ENCODE measurements at places on chromosomes 5 and 9.
A peak's percentile ranks its signal among the peaks of the same experiment; 100 is the strongest.

- peak; percentile 17 for DNase-seq
- peak overlapping the region; percentile 94 for H3K27ac ChIP-seq
- peaks cover 17% of the 10 kb centered on the region for H3K4me1 ChIP-seq
- no peaks in the 10 kb centered on the region for H3K27me3 ChIP-seq
- peak overlapping the region; percentile 75 for H3K4me3 ChIP-seq
Observed at GRCh38 chr5:140690376-140690932, 716 bp downstream of the HARS1 start.

GRCh38 chr5:154567155-154567554, 89.1 kb upstream of the HAND1 start:
- no peaks in the 10 kb centered on the region for H3K36me3 ChIP-seq
- H3K4me1 ChIP-seq = no peaks in the 10 kb centered on the region
- DNase-seq = no peak
- H3K4me3 ChIP-seq = no peak overlapping the region
- no peaks in the 10 kb centered on the region for H3K27me3 ChIP-seq
- no peak overlapping the region for H3K27ac ChIP-seq

GRCh38 chr9:18493451-18493993, 19.6 kb downstream of the ADAMTSL1 start:
- H3K4me3 ChIP-seq = no peak overlapping the region
- no peaks in the 10 kb centered on the region for H3K36me3 ChIP-seq
- H3K4me1 ChIP-seq = no peaks in the 10 kb centered on the region
- no peaks in the 10 kb centered on the region for H3K27me3 ChIP-seq
- no peak overlapping the region for H3K27ac ChIP-seq
- DNase-seq = no peak

DNA sequence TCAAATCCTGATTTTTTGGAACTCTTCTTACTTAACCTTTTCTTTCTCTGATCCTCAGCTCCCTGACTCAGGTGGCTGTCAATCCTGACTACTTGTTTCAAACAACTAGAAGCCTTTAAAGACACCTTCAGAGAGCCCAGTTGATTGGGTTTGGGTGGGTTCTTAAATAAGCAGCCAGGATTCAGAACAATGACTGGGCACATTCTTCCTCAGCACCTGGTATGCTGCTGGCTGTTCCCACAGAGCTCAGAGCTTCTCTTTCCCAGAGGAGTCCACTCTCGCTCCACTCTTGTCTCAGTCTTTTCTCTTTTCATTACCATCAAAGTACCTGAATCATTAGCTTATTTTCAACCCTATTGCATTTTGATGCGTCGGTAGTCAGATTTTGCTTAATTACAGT, 22.5 kb downstream of the PCSK5 start:
- H3K27me3 ChIP-seq = no peaks in the 10 kb centered on the region
- H3K4me3 ChIP-seq = no peak overlapping the region
- peaks cover 6% of the 10 kb centered on the region for H3K4me1 ChIP-seq
- DNase-seq = no peak
- H3K27ac ChIP-seq = no peak overlapping the region

DNA sequence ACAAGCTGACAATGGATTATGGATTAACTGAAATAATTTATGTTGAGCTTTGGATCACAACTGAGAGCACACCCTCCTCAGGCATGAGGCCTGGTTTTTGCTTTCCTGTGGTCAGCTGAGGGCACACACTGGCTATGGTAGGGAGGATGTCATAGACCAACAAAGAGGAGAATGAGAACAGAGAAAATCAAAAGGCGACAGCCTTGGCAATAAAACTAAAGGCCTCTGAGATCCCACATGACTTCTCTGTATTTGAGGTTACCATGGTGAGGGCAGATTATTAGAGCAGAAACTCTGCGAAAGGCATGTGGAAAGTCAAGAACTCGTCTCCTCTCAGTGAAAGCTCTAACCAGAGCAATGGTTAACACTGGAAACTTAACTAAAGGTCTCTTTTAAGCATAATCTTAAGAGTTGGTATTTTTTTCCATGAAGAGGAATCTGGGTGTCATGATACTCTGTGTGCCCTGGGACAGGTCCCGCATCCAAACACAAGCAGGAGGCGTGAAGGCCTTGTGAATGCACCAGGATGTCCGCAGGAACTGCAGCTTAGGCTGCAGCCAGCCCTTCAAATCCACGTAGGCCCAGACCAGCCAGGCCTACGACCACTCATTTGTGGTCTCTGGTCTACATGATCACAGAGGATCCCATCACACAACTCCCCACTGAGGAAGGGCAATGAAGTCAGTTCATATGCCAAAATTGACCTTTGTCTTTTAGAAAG, 12.4 kb upstream of the MEIKIN start:
- H3K27me3 ChIP-seq = no peaks in the 10 kb centered on the region
- no peak overlapping the region for H3K27ac ChIP-seq
- H3K4me1 ChIP-seq = no peaks in the 10 kb centered on the region
- no peak overlapping the region for H3K4me3 ChIP-seq
- no peaks in the 10 kb centered on the region for H3K36me3 ChIP-seq
- DNase-seq = no peak

- peaks cover 20% of the 10 kb centered on the region for H3K27me3 ChIP-seq
- H3K36me3 ChIP-seq = no peaks in the 10 kb centered on the region
- no peak for DNase-seq
- no peaks in the 10 kb centered on the region for H3K4me1 ChIP-seq
- no peak overlapping the region for H3K27ac ChIP-seq
Observed at GRCh38 chr9:36939655-36940499, 94.2 kb downstream of the PAX5 start.

DNA sequence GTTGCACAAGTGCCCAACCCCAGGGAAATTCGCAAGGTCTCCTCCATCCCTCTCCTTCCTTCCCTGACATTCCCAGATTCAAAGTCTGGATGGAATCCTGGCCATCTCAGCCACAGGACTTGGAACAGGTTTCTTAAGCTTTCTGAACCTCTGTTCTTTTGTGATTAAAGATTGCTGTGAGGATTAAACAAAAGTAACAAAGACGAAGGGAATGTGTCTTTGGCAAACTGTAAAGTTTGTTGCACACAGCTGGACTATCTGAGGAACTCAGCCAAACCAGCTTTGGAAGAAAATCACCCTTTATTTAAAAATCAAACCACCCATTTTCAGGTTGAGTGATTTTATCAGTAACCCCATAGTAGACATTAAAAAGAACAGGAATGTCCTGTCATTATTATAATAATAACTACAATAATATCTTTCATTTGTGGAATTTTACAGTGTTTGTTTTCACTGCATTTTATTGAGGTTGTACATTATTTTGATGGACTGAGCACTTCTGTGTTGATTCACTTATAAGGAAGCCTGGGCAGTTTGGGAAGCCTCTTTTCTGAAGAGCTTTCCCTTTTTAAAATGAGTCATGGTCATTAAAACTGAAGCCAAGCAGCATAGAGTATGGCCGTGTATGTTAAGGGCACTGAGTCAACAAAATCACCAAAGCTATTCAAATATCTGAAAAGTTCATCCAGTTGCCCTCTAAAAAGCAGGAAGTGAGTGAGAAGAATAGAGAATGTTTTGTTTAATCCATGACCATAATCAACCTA, 310.2 kb downstream of the AGTPBP1 start:
- no peaks in the 10 kb centered on the region for H3K36me3 ChIP-seq
- H3K4me1 ChIP-seq = no peaks in the 10 kb centered on the region
- no peaks in the 10 kb centered on the region for H3K27me3 ChIP-seq
- H3K27ac ChIP-seq = no peak overlapping the region

DNA sequence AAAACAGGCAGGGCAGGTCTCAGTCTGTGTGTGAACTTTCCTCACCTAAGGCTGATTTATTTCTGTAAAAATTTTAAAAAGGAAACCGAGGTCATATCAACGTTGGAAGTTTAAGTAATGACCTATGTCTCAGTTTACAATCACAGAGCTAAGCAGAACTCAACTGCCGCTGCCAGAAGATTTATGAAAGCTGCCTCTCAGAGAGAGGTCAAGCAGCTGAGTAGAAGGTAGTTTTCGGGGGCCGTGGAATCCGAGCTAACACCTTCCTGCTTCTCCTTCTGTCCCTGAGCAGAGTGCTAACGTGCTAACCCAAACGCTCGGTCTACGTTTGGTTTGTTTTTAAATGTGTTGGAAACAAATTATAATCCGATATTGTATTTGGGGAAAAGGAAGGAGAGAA, 11.1 kb downstream of the TTF1 start:
- H3K27me3 ChIP-seq = no peaks in the 10 kb centered on the region
- no peaks in the 10 kb centered on the region for H3K36me3 ChIP-seq
- no peak for DNase-seq
- H3K4me1 ChIP-seq = no peaks in the 10 kb centered on the region

GRCh38 chr5:77885519-77885918, 109.4 kb upstream of the TBCA start:
- H3K27me3 ChIP-seq = peaks cover 18% of the 10 kb centered on the region
- H3K36me3 ChIP-seq = no peaks in the 10 kb centered on the region
- no peaks in the 10 kb centered on the region for H3K4me1 ChIP-seq
- H3K27ac ChIP-seq = no peak overlapping the region
- no peak overlapping the region for H3K4me3 ChIP-seq

DNA sequence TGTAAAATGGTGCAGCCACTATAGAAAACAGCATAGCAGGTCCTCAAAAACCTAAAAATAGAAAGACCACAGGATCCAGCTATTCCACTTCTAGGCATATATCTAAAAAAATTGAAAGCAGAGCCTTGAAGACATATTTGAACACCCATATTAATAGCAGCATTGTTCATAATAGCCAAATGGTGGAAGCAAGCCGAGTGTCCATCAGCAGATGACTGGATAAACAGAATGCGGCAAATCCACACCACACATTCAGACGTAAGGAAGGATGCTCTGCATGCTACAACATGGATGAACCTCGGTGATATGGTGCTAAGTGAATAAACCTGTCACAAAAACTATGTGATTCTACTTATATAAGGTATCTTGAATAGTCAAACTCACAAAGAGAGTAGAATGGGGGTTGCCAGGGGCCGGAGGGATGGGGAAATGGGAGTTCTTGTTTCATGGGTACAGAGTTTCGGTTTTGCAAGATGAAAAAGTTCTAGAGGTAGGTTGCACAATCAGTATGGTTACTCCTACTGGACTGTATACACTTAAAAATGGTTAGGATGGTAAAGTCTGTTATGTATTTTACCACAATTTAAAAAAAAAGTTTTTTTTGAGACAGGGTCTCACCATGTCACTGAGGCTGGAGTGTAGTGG, 17.1 kb upstream of the HSD17B3 start:
- no peak overlapping the region for H3K27ac ChIP-seq
- no peak overlapping the region for H3K4me3 ChIP-seq
- DNase-seq = no peak
- no peaks in the 10 kb centered on the region for H3K27me3 ChIP-seq
- H3K36me3 ChIP-seq = no peaks in the 10 kb centered on the region

DNA sequence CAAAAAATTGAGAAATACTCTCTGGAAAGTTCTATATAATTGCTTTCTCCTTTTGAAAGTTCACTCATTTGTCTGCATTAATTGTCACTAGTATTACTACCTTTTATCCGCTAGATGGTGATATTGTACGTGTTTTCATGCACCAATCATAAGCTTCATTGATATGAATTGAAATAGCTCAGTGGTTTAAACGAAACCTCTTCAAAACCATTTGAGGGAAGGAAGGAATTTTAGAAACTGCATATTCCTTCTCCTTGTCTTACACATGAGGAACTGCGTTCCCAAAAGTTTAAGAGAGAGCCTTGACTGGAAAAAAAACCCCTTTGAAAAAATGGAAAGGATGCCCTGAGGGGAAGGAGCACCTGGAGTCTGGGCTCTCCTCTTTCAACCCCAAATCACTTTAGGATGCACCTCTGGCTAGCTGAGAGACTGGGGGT, 98.6 kb downstream of the YTHDC2 start:
- no peaks in the 10 kb centered on the region for H3K36me3 ChIP-seq
- H3K27ac ChIP-seq = no peak overlapping the region
- DNase-seq = no peak
- H3K4me1 ChIP-seq = no peaks in the 10 kb centered on the region

- H3K36me3 ChIP-seq = no peaks in the 10 kb centered on the region
- no peak overlapping the region for H3K27ac ChIP-seq
- H3K27me3 ChIP-seq = no peaks in the 10 kb centered on the region
- no peak overlapping the region for H3K4me3 ChIP-seq
- H3K4me1 ChIP-seq = no peaks in the 10 kb centered on the region
- DNase-seq = no peak
Observed at GRCh38 chr9:120191141-120191540, 388.8 kb downstream of the CDK5RAP2 start.

DNA sequence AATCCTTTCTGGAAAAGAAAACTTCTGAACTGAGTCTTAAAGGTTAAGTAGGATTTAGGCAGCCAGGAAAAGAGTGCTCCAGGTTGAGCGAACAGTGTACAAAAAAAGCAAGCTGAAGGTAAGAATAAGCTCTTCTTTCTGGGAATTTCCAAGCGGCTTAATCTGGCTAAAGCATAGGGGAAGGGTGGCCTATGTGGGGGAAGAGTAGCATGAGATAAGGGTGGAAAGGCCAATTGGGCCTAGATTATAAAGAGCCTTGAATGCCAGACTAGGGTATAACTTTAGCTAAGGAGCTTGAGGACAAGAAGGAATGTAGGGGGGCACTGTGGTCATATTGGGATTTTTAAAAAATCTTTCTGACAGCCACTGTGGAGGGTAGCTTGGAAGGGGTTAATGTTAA, 37.3 kb upstream of the NR5A1 start:
- H3K4me1 ChIP-seq = no peaks in the 10 kb centered on the region
- H3K4me3 ChIP-seq = no peak overlapping the region
- H3K36me3 ChIP-seq = no peaks in the 10 kb centered on the region
- H3K27ac ChIP-seq = no peak overlapping the region
- DNase-seq = no peak

DNA sequence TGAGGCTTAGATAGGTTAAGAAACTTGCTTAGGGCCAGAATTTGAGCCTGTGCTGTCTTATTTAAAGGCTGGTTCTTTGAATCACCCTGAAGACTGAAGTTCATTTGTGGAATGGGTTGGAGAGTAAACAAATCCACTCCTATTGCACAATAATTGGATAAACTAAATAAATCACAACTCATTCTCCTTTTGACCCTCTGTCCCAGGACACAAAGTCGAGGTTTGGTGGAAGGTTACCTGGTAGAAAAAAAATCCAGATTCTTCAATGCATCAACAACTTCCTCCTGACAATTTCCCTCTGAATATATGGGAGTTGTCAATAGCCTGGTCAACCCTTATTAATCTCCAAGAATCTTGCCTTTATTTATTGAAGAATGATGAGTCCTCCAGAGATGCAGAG, 28.9 kb downstream of the TBC1D2 start:
- H3K36me3 ChIP-seq = peaks cover 11% of the 10 kb centered on the region
- no peak overlapping the region for H3K4me3 ChIP-seq
- no peaks in the 10 kb centered on the region for H3K27me3 ChIP-seq
- DNase-seq = no peak
- H3K27ac ChIP-seq = peak overlapping the region; percentile 14
- peaks cover 46% of the 10 kb centered on the region for H3K4me1 ChIP-seq
